ENCODE measurements at places on chromosomes 7 and 10.

GRCh38 chr10:68171539-68172080 lies 60.3 kb downstream of the ATOH7 start:
- DNase-seq, result no peak

GRCh38 chr10:23381298-23382040 lies 36.9 kb upstream of the C10orf67 start:
- no peak for DNase-seq

DNA sequence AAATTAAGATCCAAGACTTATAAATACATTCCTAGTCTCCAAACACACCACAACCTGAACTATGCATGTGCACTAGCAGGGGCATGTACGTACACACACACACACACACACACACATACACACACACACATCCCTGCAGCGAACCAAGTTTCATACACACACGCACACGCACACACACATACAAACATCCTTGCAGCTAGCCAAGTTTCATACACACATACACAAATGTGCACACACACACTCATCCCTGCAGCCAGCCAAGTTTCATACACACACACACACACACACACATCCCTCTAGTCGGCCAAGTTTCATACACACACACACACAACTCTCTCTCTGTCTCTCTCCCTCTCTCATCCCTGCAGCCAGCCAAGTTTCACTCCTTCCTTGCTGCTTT lies 82.7 kb upstream of the WIPF3 start:
- no peak for DNase-seq

GRCh38 chr7:92691578-92691977 lies 101.4 kb upstream of the FAM133B start:
- no peak for DNase-seq

DNA sequence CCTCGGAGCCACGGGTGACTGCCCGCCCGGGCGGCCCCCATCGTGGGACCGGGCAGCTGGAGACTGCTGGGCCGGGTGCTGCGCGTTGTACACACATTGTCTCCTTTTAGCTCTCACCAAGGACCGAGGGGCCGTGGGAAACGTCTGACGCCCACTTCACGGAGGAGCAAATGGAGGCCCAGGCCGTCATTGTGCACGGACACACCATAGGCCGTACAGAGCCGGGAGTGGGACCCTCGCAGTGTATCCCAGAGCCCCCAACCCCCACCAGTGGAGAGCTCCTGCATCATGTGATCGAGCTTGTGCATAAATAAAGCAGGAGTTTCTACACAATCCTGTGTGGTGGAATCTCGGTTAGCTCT lies 722 bp downstream of the DENND10 start:
- no peak for DNase-seq

GRCh38 chr10:128643658-128644057 lies 517.4 kb upstream of the MKI67 start:
- DNase-seq, result no peak

- no peak for DNase-seq
Measured at GRCh38 chr10:26227786-26228185, 11.2 kb downstream of the GAD2 start.

- no peak for DNase-seq
Measured at GRCh38 chr10:27838361-27838760, 92.7 kb upstream of the MKX start.

Data from stimulated activated CD8-positive, alpha-beta memory T cell treated with anti-CD3 and anti-CD28 coated beads, Interleukin-4, amount 100 ng/mL, for 1 hour (primary cell).